ENCODE measurements at places on chromosomes 2 and 18.

DNA sequence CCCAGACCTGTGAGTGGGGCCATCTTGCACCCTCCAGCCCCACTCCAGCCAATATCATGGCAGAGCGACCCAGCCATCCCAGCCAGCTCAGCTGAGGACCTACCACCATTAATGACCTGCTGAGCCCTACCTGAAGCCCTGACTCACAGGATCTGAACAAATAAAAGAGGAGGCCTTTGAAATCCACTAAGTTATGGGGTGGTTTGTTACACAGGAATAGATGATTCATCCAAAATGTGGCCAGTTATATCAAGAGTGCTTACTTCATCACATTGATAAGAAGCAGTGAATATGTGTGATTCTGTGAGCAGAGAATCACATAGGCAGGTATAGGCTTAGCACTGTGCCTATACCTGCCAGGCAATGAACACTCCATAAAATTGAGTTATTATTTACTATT lies 34.7 kb upstream of the FAM124B start:
- DNase-seq: no peak

GRCh38 chr18:76988031-76988826 lies 144.4 kb downstream of the MBP start:
- DNase-seq: no peak

DNA sequence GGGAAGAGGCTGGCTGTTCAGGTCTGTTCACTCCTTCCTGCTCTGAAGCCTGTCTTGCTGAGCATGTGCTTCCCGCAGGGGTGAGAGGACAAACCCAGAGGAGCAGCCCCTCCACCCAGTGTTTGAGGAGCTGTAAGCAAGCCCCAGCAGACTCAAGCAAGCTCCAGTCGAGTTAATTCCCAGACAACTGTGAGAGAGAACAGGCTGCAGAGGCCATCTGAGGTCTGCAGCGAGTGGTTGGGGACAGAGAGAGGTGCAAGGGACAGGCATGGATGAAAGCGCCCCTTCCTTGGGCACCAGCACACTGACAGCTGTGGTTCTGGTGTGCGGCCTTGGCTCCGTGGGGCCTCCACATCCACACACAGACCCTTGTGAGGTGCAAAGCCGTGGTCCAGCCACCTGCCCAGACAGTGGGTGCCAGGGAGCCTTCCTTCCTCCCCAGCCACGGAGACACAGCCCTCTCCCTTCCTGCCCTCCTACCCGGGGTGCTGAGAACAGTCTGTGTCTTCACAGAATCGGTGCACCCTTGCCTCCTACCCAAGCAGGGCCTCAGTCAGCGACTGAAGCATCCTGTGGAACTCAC lies 36.2 kb downstream of the MAL start:
- DNase-seq: no peak

DNA sequence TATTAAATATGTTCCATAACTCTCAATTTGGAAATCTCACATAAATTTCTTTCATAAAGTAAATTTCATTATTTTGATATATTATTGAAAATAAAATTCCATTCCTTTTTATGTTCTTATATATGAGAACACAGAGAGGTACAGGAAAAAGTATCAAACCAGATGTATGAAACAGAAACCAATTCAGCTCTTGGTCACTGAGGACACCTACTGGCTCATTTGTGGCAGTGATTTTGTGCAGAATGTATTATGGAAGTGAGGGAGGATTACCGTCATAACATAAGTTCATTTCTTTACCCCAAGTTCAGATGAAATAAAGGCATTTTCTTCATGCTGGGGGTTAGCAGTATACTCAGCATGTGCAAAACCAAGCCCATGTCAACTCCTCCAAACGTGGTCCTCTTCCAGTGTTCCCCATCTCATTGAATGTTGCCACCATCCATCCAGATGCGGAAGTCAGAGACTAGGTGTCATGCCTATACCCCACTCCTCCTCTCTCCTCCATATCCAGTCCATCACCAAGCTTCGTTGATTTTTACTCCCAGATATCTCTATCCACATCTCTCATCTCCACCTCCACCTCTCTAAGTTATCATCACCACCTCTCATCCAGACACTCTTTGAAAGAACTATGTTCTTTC lies 41.7 kb upstream of the MALL start:
- DNase-seq: peak; percentile 44

DNA sequence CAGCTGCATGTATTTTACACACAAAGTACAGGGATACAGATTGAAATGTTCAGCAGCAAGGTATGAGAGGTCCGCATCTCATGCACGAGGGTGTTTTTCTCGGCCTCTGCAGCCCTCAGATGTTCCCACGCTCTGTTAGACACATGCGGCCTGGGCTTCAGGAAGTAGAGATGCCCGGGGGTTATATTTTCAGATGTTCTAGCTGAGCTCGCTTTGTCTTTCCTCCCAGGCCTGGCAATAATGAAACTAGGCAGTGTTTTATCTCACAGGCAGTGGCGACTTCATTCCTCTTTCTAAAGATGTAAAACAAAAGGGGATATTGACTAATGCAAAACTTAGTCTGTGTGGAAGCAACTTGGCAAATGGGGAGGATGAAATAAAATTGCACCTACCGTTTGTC lies 190.7 kb downstream of the GBX2 start:
- DNase-seq: no peak

DNA sequence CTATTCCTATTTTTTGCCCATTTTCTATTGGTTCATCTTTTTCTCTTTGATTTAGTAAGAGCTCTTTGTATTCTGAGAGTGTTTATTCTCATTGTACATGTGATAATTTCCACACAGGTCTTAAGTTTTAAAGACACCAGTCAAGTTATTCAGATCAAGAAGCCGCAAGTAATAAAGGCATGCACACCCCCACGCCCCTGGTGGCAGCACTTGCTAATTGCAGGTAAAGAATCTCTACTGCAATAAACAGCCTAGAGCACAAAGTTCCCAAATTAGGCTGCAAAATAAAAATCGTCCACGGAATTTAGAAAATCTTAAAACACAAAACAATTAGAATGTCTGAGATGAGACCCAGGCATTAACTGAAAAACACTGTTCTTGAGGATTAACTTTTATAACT lies 45.2 kb downstream of the ST3GAL5 start:
- DNase-seq: no peak

DNA sequence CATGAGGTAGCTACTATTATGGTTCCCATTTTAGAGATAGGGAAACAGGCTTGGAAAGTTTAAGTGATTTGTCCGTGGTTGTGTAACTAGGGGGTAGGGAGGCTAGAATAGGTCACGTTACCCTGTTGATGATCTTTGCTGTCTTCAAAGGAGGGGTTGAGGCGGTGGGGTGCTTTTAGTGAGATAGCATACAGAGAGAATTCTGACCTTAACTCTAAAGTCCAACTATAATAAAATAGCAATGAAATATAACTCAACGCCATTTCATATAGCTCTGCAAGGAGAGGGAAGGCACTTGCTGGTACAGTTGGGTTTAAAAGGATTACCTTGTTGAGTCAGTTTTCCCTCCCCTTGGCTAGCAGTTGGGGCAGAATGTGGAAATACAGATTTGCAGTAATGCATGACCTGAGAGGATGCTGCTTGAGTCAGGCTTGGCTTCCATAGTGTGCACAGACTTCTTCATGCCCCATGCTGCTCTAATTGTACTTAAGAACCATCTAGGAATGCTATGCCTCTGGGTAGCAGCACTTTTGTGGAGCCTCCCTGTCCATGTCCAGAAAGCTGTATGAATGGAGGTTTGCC lies 143.9 kb downstream of the LTBP1 start:
- DNase-seq: no peak

DNA sequence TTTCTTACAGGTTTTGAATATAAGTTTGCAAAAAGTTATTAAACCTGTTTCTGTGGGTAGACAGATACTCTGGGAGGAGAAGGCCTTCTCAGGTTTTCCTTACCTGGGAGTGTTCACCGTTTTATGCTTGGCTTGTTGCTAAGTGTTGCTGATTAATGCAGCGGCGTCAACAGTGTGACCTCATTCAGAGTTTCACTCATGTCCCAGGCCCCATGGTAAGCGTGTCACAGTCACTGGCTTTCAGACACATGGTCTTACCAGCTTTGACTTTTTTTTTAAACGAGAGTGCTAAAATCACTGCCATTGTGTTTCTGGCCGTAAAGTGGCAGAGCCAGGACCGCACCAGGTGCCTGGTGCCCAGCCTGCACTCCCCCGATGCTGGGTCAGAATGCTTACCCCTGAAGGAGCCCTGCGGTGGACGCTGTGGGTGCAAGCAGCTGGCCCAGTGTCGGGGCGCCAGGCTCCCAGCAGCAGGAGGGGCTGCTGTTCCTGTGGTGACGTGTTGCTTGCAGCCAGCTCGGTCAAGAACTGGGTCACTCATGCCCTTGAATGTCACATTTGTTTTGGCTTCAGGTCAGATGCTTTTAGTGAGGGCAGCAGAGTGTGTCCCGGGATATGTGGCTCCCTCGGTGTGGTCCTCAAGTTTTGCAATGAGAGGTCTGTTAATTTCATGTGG lies 3.5 kb downstream of the CAPN10 start:
- no peak for DNase-seq

GRCh38 chr2:43585708-43586107 lies 10.1 kb downstream of the THADA start:
- no peak for DNase-seq

- DNase-seq: no peak
Measured at GRCh38 chr2:230668939-230669303, 43.7 kb upstream of the CAB39 start.

DNA sequence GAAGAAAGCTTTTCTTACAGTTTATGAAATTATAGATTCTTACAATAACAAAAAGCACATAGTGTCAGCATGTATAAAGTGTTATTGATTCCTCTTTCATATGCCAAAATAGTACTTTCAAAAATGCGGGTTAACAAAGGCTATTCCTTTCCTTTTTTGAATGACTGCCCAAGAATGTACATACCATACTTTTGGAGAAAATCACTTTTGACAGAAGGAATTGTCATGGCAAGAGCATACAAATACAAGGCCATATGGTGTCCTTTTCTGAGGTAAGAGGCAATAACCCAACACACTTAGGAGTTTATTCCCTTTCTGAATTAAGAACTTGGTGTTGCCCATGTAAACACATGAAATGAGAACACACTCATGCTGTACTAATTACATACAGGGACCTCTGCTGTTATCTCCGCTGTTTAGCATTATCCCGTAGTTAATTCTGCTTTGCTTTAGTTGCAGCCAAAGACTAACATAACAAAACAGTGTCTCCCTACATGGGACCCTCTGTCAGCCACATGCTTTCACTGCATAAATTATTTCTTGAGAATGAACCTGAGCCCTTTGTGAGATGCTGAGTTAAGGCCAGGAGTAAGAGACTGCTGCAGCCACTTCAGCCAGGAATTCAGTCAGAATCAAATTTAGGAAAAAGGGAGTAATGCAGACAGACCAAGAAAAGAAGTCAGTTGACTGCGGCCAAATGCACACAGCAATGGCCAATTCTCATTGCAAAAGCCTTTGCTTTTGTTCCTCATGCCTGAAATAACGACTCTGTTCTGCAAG lies 67.0 kb downstream of the CDH2 start:
- DNase-seq: no peak

DNA sequence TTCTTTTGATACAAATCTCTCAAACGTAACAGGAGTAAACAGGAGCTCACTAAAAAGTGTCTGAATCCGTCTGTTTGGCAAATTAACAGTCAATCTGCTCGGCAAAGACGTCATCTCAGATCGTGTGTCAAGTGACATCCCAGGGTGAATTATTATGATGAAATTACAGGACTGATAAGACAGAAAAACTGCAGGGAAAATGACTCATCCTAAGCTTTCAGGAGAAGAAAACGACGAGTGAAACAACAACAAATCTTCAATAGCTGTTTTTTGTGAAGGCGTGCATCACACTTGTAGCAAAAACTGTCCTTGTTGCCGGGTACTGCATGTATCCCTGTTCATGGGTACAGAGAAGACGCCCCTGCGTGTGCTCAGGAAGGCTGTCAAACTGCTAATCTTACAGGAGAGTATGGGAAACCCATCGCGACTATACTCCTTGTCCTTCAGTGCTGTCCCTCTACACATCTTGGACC lies 24.9 kb downstream of the EPB41L3 start:
- no peak for DNase-seq

- no peak for DNase-seq
Measured at GRCh38 chr2:118986738-118987137, 44.7 kb downstream of the MARCO start.

- DNase-seq: no peak
Measured at GRCh38 chr2:237305579-237305978, 108.4 kb downstream of the COL6A3 start.

- no peak for DNase-seq
Measured at GRCh38 chr18:68121308-68121707, 593.6 kb downstream of the TMX3 start.

GRCh38 chr2:47561906-47562305 lies 158.9 kb downstream of the MSH2 start:
- no peak for DNase-seq

DNA sequence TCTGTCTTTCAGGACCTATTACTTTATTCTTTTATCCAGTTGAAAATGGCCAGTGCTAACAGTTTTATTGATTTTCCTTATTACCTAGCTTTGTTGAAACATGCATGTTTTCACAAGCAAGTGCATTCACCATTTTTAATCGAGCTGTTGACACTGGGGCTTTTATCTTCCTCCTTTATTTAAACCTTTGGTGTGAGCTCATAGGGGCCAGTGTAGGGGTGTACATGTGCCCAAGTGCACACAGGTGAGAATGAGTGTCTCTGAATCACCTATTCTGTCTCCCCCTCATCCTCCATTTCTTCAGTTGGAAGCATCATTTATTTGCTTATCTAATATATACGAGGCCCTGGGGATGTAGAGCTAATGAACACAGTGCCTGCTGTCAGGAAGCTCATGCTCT lies 199.1 kb downstream of the PRKCE start:
- no peak for DNase-seq

- DNase-seq: no peak
Measured at GRCh38 chr2:178756843-178757242, 50.4 kb downstream of the TTN start.

DNA sequence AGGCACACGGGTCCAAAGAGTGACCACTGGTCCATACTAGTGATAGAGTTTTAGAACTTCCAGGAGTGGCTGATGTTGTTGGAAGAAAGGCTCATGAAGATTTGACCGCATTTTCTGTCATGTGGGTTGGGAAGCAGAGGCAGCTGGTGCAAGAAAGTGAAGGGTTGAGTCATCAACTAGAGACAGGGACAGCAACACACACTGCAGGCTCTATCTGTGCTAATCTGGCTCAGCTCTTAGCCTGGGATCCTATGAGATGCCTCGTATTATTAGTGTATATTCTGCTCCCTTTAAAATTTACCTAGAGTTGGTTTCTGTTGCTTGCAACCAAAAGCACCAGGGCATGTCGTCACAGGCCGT lies 2.5 kb upstream of the SH3RF3 start:
- no peak for DNase-seq

Data from CD4-positive, alpha-beta T cell (primary cell).